ENCODE measurements at places on chromosomes 5 and 9. TPM values are rescaled to one million over a fixed set of nuclear protein-coding genes. Genes with fewer than 3 reads are reported as not detected.
A peak's percentile ranks its signal among the peaks of the same experiment; 100 is the strongest.

GRCh38 chr5:77210964-77211690, 647 bp downstream of the PDE8B start:
- peak; percentile 9 for DNase-seq

- peak; percentile 65 for DNase-seq
Observed at GRCh38 chr9:107147134-107147533, 135.9 kb upstream of the RAD23B start.

- DNase-seq = no peak
Observed at GRCh38 chr9:68730570-68731235, 25.7 kb downstream of the PIP5K1B start.

- no peak for DNase-seq
Observed at GRCh38 chr9:70030156-70030555, 13.5 kb upstream of the MAMDC2 start.

DNA sequence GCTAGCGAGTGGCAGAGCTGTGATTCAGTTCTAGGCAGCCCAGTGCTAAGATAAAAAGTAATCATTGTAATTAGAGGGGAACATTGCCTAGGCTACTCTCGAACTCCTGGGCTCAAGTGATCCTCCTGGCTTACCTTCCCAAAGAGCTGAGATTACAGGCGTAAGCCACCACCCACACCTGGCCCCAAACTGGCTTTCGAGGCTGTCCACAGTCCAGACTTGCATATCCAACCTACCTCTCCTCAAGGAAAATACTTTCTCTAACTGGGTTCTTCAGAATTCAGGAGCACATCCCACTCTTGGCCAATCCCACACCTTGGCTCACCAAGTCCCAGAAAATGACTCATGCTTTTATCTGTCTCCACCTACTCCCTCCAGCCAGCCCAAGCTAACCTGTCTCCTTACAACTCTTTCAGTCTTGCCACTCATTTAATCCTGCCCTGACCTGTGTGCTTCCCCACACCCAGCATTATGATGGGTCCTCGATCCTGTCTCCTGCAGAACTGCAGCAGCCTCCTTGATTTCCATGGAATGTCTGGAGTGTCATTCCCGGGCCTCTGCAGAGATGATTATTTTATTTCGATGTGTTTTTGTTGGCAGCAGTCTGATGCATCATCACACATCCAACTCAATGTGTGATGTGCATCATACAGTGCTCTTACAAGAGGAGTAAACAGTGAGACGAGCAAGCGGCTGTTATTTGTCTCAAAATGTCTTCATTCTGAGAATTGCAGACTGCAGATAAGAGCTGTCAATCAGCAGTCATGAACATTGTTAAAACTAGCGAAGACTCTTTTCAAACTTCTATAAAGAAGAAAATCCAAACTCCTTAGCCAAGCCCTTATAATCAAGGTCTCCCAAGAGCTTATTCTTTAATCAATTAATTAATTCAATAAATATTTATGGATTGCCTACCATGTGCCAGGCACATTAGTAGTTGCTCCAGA, 167.3 kb downstream of the SEC61B start:
- no peak for DNase-seq

DNA sequence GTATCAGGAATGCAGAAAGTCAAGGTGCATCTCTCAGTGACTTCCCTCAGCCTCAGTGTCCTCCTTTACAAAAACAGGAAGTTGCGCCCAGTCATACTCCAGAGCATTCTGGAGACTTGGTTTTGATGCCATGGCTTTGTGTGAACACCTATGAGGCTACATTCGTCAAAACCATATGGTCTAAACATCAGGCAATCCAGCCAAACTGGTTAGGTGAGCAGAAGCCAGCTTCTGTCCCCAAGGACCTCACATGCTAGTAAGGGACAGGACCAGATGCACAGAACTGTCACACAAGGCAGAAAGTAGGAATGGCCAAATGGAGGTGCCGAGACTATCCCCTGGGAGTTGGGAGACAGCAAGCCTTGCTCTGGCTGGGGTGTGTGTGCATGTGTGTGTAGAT, 217.2 kb downstream of the MELK start:
- DNase-seq = no peak

DNA sequence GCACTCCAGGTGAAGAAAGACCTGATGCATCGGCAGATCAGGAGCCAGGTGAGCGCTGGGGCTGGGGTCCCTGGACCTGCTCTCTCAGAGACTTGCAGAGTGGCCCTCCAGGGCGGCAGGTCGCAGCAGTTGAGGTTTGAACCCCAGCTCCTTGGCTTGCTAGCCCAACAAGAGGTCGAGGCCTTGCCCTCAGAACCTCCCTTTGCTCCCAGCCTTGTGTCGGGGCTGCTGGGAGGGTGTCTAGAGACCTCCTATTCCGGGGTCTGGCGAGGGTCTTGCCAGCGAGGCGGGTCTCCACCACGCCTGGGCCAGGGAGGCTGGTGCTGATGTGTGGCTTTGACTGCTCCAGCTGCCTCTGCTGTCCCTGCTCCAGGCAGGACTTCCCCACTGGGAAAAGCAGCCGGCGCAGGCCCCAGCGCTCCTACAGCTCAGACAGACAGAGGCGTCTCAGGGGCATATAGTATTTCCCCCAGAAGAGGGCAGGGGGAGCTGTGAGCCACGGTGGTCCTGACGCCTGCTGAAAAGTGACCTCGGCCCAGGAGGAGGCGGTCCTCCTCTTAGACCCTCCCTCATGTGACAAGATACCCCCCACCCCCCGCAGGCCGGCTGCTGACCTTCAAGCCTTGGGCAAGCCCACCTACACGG, 38.3 kb downstream of the LRSAM1 start:
- no peak for DNase-seq

DNA sequence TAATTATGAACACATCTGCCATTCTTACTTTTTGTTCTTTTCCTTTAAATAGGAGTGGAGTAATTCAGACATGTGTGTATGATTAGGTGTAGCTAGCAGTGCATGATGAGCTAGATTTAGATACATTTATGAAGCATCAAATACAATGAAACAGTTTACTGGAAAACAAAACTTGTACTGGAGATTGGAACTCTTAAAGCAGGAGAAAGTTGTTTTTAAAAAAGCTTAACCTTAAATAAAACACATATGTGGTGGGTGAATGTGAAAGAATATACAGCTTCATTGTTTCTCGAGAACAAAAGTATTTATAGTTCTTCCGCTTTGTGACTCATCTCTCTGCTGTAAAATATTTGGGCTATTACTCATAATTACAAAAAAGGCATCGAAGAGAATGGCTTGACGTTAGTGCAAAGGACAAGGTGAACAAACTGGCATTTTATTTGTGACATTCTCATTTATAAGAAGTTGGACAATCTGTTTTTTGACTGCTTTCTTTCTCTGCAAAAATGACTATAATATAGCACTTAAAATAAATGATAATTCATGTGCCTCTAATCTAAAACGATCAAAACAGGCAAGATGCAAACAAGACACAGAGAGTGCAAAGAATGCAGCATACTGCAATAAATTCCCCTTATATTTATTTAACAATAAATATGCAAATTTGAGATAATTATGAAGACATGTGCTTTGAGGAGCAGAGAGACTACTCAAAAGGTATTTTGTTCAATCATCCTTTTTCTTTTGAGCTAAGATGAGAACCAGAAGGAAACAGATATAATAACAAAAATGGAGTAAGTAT, 478.8 kb downstream of the CETN3 start:
- no peak for DNase-seq

- DNase-seq = no peak
Observed at GRCh38 chr5:8701251-8701650, 832.3 kb downstream of the MTRR start.

DNA sequence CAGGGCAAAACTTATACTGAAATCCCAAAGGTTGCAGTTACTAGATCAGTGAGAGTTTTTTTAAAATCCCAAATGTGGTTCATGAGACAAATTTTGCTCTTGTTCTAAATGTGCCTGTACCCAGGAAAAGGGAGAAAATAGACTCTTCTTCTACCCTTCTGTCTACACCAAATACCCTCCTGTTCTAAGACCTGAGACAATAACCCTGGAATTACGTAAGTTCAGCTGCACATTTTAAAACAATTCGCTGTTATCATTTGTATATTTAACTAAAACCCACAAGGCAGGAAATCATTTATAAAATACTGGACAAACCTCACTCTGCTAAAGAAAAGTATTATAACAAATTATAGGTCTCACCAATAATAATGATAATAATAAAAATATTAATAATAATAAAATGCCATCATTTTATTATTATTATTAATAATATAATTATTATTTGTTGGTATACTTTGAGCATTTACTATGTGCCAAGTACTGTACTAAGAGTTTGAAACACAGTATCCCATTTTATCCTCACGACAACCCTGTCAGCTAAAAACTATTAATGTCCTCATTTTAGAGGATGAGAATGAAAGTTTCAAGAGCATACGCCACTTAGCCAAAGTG, 49.8 kb upstream of the AFAP1L1 start:
- no peak for DNase-seq

GRCh38 chr5:25414742-25415141, 770.0 kb upstream of the CDH10 start:
- no peak for DNase-seq

DNA sequence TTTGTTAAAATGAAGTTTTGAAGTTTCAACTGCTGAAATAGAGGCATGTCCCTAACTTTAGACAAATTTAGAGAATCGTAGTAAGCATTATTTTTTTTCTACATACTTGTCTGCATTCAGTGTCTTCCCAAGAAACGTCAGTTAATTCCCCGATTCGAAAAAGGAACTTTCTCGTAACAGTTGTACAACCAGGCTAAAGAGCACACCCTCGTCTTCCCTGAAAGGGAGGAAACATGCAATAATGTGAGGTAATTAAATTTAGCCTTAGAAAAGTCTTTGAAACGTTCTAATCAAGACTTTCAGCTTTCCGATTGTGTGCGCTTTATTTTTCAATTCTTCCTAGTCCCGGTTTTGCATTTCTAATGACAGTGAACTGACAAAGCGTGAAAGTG, 374 bp upstream of the SLC1A3 start:
- DNase-seq = no peak

GRCh38 chr5:23840083-23840482, 332.7 kb downstream of the PRDM9 start:
- DNase-seq = peak; percentile 17

DNA sequence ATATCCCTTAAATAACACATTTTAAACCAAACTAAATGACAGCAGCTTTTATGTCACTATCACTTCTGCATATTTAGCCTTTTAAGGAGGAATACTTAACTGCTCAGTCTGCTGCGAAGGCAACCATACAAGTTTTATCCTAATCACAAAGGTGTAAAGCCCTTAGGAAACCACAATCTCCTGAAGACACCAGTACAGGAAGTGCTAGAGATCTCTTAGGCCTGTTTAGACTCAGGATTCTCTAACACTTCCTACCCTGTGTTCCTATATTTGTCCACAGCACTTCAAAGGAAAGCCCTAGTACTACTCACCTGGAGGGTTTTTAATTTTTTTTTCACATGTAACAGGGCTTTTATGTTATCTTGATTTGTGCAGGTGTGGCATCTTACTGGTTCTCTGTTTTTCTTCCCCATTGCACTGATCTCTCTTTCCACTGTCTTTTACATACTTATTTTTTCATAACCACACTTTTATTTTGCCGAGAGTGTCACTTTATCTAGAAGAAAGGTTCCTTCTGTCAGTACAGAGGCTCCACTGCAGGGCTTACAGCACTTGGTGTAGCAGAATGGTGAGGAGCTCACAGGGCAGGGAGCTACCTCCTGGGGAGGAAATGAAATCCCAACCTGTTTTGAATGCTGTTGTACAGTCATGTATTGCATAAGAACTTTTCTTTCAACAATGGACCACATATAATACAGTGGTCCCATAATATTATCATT, 1060.6 kb upstream of the ACO1 start:
- no peak for DNase-seq

DNA sequence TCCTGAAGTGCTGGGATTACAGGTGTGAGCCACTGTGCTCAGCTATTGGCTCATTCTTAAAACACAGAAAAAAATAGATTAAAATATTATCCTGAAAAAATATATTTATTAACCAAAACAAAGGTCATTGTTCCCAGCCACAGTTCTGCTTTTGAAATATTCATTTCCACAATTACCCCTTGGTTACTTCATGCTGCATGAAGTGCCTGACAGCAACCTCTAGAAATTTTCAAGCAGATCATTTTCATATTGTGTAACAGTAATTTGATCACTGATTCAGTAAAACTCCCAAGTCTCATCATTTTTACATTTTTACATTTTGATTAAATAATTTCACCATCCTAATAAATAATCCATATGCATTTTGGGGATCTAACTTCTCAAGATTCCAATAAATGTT, 18.8 kb upstream of the GNAQ start:
- no peak for DNase-seq

DNA sequence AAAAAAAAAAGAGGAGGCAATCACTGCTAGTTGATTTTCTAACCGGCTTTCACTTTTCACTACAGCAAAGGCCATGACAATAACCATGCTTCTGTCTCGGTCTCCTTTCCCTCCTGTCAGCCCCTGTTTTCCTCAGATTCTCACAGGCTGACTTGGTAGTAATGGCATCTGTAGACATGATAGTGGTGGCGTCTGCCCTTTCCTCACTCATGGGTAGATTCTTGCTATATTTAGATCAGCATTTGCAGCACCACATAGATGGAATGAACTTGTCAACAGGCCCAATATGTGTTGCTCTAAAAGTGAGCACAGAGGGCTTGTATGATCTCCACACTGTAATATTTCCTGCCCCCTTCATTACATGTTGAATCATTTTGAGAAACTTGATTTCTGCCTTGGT, 120.3 kb upstream of the FTMT start:
- DNase-seq = no peak

DNA sequence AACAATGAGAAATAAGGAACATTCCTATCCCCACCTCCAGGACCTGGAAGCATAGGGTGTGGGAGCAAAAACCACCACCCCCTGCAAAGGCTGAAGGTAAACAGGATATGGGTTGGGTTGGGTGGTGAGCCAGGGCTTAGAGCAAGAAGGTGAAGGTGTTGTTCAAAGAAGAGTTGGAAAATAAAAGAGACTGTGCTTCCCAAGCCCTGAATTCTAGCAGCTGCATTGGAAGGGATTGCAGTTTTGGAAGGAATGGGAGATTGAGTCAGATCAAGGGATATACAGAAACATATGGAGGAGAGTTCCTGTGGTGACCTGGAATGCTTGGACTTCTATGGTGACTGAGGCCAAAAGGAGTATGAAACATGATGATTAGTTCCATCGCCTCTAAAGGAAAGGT, 24.7 kb upstream of the MTAP start:
- DNase-seq = no peak

CDC25C gene
- 13.2 TPM for polyA plus RNA-seq

HEMGN gene
- not detected for polyA plus RNA-seq

CCDC152 gene
- 0.25 TPM for polyA plus RNA-seq
